ENCODE measurements at places on chromosomes 2 and 18.

- no peak for DNase-seq
Measured at GRCh38 chr2:134207589-134208209, 46.2 kb upstream of the MGAT5 start.

- no peak for DNase-seq
Measured at GRCh38 chr2:211468877-211469663, 912.7 kb downstream of the CPS1 start.

DNA sequence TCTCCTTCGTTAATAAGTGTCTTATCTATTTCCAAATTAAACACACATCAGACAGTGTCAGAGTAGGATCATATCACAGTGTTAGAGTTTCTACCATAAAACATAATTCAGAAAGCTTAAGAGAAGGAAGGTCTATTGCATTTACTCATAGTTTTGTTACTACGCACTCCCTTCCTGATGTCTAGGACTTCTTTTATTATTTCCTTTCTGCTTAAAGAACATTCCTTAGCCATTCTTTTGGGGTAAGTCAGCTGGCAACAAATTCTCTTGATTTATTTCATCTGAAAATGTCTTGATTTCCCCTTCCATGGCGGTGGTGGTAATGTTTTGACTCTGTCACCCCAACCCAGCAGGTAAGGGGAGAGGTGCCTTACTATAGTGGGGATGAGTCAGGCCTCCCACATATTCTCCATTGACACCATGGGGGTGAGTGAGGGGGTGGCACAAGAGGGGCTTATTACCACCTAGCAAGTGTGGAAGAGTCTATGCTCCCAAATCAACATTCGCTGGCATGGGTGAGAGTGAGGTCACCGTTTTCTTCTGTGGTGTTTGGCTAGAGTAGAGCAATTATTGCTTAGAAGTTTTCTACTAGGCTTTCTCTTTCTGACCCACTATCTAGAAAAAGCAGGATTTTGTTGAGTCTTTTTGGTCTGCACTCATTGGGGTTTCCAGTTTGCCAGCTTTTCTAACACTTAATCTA, 29.9 kb downstream of the ABCB11 start:
- no peak for DNase-seq

- no peak for DNase-seq
Measured at GRCh38 chr2:169365029-169365480, 2.7 kb upstream of the LRP2 start.

GRCh38 chr2:31226266-31226665, 7.7 kb upstream of the EHD3 start:
- DNase-seq = no peak

- DNase-seq = no peak
Measured at GRCh38 chr2:3523551-3524041, 4.3 kb upstream of the ADI1 start.

- no peak for DNase-seq
Measured at GRCh38 chr2:236565212-236565611, 4.4 kb upstream of the ACKR3 start.

GRCh38 chr2:109721626-109722025, 72.5 kb upstream of the RGPD5 start:
- DNase-seq = no peak
